ENCODE measurements at places on chromosomes 2 and 18.
A peak's percentile ranks its signal among the peaks of the same experiment; 100 is the strongest.

DNA sequence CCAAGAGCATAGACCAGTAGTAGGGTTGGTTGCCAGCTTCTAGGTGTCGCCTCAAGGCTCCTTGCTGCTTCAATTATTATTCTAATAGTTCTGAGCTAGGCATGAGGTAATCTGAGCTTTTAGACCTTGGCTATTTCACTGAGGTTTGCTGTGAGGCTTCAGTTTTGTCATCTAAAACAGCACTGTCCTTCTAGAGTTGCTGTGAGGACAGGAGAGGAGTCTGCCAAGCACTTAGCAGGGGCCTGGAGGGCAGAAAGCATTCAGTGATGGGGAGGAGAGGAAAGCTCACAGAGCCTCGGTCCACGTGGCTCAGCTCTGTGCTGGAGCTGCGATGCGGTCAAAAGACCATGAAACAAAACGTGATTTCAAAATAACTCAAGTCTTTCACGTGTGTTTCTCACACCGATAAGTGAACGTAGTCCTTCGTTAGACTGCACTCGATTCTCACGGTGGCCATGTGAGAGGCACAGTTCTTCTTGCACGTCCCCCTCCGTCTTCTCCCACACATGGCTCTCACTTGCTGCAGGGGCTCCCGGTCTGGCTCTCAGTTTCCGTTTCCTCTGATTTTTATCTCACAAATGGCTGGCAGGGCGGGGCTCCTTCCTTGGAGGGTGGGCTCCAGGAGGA, 113.7 kb downstream of the B3GNT2 start:
- DNase-seq, result peak; percentile 58

GRCh38 chr2:189954989-189955388, 107.5 kb downstream of the MSTN start:
- no peak for DNase-seq

- no peak for DNase-seq
These were observed 101.9 kb downstream of the NFATC1 start for GRCh38 chr18:79497638-79498081.

- DNase-seq, result no peak
These were observed 102.1 kb upstream of the LMAN1 start for GRCh38 chr18:59461171-59461570.

- no peak for DNase-seq
These were observed 13.0 kb downstream of the SH3BP4 start for GRCh38 chr2:234964631-234965461.
